ENCODE measurements at places on chromosomes 1 and 21. TPM values are rescaled to one million over a fixed set of nuclear protein-coding genes. Genes with fewer than 3 reads are reported as not detected.

DNA sequence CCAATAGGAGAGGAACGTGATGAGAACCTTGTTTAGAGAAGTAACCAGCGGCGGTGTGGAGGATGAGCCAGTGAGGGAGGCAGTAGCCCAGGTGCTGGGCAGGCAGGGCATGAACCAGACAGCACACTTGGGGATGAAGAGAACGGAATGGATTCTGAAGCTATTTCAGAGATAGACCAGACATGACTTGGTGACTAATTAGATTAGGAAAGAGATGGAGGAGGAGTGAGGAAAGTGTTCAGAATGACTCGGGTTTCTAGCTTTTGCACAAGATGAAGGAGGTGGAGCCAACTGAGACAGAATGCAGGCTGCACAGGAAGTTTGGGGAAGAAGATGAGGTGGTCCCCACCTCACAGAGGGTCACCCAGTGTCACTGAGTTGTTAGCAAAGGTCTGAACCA is 5.1 kb downstream of the PEF1 start:
- peak overlapping the region; percentile 37 for H3K27ac ChIP-seq
- no peaks in the 10 kb centered on the region for H3K36me3 ChIP-seq
- no peaks in the 10 kb centered on the region for H3K27me3 ChIP-seq
- no peak for DNase-seq

- no peaks in the 10 kb centered on the region for H3K27me3 ChIP-seq
- H3K36me3 ChIP-seq, result no peaks in the 10 kb centered on the region
- H3K4me1 ChIP-seq, result no peaks in the 10 kb centered on the region
Observed at GRCh38 chr1:115467196-115467595, 129.1 kb upstream of the NGF start.

RGS16 gene
- total RNA-seq, result 13.6 TPM

DNA sequence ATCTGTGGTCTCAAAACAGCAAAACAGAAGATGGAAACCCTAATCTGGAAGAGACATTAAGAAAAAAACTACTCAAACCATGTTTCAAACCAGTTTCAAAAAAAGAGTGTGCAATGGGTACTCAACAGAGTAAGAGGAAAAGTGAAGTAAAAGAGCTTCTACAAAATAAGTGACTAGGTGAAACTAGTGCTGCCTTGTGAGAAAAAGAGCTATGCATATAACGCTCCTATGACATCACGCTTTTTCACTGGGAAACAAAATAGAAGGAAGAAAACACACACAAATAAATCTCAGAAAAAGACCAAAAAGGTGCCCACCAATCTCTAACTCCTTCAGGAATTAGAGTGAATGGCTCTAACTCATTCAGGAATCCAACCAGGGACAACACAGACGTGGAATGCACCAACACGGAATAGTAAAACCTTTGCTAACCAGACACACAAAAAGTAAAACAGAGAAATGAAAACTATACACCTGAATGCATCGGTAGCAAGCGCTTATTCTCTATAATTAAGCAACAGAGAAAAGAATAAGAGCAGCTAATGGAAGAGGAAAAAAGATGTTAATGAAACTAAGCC is 1.3 kb downstream of the FOXJ3 start:
- peak overlapping the region; percentile 1 for H3K27ac ChIP-seq
- H3K4me3 ChIP-seq, result peak overlapping the region; percentile 91
- no peaks in the 10 kb centered on the region for H3K27me3 ChIP-seq
- DNase-seq, result peak; percentile 52
- H3K36me3 ChIP-seq, result no peaks in the 10 kb centered on the region

- H3K4me3 ChIP-seq, result no peak overlapping the region
- H3K27ac ChIP-seq, result no peak overlapping the region
- no peaks in the 10 kb centered on the region for H3K27me3 ChIP-seq
- H3K4me1 ChIP-seq, result peaks cover 3% of the 10 kb centered on the region
- H3K36me3 ChIP-seq, result no peaks in the 10 kb centered on the region
- DNase-seq, result no peak
Observed at GRCh38 chr1:157270705-157271274, 132.6 kb upstream of the ETV3 start.

GRCh38 chr1:3369446-3370076 is 84.9 kb upstream of the ARHGEF16 start:
- peak overlapping the region; percentile 46 for H3K27ac ChIP-seq
- H3K27me3 ChIP-seq, result peaks cover 18% of the 10 kb centered on the region
- no peaks in the 10 kb centered on the region for H3K36me3 ChIP-seq
- no peak overlapping the region for H3K4me3 ChIP-seq
- peaks cover 24% of the 10 kb centered on the region for H3K4me1 ChIP-seq
- no peak for DNase-seq

GJA4 gene
- total RNA-seq, result 22.6 TPM

AMPD1 gene
- not detected for total RNA-seq

TMPRSS15 gene
- not detected for total RNA-seq

- H3K27ac ChIP-seq, result peak overlapping the region; percentile 62
- no peak for DNase-seq
- H3K27me3 ChIP-seq, result no peaks in the 10 kb centered on the region
- peaks cover 9% of the 10 kb centered on the region for H3K36me3 ChIP-seq
- H3K4me3 ChIP-seq, result no peak overlapping the region
Observed at GRCh38 chr1:161225178-161225533, 704 bp upstream of the TOMM40L start.

LCE1F gene
- not detected for total RNA-seq

DNA sequence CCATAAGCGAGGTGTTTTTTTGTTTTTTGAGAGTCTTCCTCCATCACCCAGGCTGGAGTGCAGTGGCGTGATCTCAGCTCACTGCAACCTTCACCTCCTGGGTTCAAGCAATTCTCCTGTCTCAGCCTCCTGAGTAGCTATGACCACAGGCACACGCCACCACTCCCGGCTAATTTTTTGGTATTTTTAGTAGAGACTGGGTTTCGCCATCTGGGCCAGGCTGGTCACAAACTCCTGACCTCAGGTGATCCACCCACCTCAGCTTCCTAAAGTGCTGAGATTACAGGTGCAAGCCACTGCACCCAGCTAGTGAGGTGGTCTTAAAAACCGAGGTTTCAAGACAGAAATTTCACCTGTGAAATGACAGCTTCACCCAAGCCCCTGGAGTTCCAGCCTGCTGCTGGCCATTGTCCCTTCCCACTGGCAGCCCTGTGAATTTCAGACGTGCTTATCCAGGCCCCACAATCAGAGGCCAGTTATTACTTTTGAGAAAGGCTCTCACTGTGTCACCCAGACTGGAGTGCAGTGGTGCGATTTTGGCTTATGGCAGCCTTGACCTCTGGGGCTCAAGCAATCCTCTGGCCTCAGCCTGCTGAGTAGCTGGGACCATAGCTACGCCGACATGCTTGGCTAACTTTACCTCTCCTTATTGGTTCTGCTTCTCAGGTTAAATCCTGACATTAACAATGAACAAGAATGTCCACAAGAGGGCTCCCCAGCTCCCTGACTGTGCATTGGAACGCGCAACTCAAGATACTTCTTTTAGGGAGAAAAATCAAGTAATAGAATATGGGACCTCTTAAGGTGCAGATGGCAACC is 19.4 kb downstream of the ENO1 start:
- H3K4me3 ChIP-seq, result no peak overlapping the region
- H3K27me3 ChIP-seq, result no peaks in the 10 kb centered on the region
- peak overlapping the region; percentile 25 for H3K27ac ChIP-seq

ADAM30 gene
- not detected for total RNA-seq

DNA sequence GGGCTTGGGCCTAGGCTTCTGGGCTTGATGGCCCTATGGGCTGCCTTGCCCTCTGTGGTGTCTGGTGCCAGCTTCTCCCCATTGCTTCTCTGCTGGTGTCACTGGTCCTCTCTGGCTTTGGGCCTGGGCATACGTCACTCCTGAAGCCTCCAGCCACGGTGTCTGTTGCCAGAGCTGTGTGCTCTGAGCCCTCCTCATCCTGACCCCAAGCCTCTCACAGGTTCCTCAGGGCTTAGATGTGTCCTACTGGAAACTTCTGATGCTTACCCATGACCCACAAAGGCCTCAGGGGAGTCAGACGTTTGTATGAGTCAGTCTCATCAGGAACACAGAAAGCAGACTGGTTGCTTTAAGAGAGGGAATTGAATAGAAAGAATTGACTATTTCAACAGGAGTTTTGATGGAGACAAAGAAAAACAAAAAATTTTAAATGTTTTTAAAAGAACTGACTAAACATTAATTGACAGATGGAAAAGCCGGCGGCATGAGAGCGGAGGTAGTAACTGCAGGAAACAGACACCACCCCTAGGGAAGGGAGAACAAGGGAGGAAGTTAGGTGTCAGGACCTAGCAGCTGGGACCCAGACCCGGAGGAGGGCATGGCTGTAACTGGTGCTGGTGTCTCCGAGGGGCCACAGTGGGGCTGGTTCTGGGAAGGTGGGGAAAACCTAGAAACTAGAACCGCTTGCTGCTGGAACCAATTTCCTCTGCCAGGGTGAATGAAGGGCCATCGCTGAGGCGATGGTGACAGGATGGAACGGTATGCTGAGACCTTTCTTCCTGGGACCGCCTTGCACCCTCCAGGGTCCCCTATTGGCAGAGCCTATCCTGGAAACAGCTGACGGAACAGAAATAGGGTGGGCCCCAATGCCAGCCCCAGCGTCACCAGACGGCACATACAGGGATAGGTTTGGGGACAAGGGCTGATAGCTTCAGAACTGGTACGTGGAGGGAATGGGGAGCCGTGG is 40.0 kb upstream of the CITED4 start:
- no peak overlapping the region for H3K4me3 ChIP-seq
- H3K27me3 ChIP-seq, result no peaks in the 10 kb centered on the region
- no peaks in the 10 kb centered on the region for H3K4me1 ChIP-seq
- H3K27ac ChIP-seq, result peak overlapping the region; percentile 55
- no peak for DNase-seq

- H3K4me3 ChIP-seq, result no peak overlapping the region
- H3K27me3 ChIP-seq, result no peaks in the 10 kb centered on the region
- H3K36me3 ChIP-seq, result no peaks in the 10 kb centered on the region
- no peaks in the 10 kb centered on the region for H3K4me1 ChIP-seq
- H3K27ac ChIP-seq, result no peak overlapping the region
Observed at GRCh38 chr1:50841791-50842387, 118.2 kb downstream of the FAF1 start.

CIART gene
- 6.5 TPM for total RNA-seq

ZBTB8A gene
- 13.9 TPM for total RNA-seq

DNA sequence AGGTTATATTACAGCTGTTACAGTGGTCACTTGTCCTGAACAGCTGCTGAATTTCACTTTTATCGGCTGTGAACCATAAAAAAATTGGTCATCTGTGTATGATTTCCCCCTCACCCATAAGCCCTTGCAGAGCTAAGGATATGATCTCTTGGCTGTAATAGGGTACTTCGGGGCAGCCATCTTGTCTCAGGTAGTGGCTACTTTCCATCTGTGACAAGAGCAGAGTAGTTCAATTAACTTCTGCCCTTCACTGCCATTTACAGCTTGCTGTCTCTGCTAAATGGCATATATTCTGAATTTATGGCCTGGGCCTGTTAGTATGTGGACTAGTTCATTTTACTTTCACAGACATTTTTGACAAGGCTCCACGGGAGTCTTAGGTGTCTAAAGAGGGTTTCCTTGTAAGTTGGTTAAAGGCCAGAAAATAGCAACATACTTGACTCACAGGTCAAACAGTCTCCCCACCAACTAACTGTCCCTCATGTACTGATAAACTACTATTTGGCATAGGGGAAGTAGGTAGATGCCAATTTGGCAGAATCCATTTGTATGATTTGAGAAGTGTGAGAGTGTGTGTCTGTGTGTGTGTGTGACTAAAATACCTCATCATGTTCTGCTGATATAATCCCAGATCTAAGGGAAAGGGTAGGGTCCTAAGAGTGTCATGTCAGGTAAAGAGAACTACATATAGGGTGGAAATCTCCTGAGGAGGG is 151.6 kb downstream of the KCTD3 start:
- DNase-seq, result no peak
- H3K27ac ChIP-seq, result no peak overlapping the region

DNA sequence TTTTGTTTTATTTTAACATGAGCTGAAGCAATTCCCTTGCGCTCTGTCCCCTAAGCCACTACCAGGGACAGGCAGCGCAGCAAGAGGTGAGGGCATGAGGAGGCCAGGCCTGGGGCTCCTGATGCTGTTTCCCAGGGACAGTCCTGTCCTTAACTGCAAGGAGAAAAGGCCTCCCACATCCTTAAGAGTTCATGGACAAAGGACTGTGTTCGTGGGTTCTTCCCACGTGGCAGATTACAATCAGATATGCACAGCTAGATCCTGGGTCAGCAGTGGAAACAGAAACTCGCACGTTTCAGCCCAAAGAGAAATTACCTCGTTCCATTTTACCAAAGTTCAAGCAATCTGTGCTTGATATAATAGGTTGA is 85.8 kb downstream of the MIS18A start:
- no peak overlapping the region for H3K4me3 ChIP-seq
- H3K36me3 ChIP-seq, result no peaks in the 10 kb centered on the region
- no peaks in the 10 kb centered on the region for H3K4me1 ChIP-seq

- H3K27me3 ChIP-seq, result no peaks in the 10 kb centered on the region
- no peak for DNase-seq
- no peak overlapping the region for H3K27ac ChIP-seq
- no peak overlapping the region for H3K4me3 ChIP-seq
Observed at GRCh38 chr1:167472752-167473521, 45.4 kb downstream of the CD247 start.

Data from lung (tissue), 17 donors.